Fibroblast of lung (primary cell): ENCODE measurements at places on chromosomes 6 and 20. TPM values are rescaled to one million over a fixed set of nuclear protein-coding genes. Genes with fewer than 3 reads are reported as not detected.

- DNase-seq: no peak
These were observed 235.6 kb upstream of the PRDM1 start for GRCh38 chr6:105850261-105851112.

DNA sequence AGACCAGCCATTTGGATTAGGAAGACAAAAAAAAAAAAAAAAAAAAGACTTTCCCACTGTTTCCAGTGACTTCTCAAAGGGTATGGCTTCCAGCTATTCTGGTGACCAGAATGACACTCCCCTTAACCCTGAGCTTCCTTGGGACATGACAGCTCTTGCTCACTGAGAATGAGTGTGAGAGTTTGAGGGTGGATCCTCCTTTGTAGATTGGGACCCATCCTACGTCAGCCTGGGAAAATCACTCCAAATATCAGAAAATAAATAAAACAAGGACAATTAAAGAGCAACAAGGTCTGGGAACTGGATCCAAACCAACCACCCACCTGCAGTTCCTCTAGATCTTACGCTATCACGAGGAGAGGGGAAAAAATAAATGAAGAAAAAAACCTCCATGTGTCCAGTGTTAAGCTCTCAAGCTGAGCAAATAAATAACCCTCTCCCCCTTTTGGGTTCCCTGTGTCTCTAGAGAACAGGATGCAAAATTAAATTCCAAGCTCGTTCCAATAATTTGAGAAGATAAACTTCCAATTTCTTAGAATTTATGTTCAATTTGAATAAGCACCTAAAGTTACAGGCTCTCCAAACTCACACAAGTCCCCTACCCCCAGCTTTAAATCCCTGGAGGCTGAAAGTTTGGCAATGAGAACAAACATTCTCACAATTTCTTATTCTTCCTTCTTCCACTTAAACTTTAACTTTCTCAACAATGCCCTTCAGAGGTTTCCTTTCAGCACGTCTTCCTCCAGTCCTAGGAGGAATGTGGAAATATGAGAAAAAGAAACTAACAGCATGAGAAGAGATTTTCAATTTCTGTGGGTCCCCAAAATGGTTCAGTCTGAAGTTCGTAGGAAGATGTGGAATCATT is 170.2 kb downstream of the MTFR2 start:
- DNase-seq: no peak

Gene GTSF1L
- not detected in 2 replicates for total RNA-seq

DNA sequence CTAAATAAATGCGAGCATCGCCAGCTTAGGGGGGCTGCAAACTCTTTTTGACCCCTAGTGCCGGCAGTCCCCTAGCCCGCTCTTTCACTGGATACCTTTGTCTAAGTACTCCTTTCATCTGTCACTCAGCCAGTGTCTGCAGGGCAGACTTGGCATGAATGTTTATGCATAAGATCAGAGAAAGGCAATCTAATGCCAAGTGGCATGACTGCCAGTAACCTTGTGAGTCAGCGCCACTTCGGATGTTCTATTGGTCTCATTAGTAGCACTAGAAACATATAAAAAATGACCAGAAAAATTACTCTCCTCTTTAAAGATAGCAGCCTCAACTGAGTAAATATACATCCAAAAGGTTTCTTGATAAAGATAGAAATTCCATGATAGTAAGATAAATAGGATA is 192.2 kb downstream of the TBC1D32 start:
- DNase-seq: no peak

- no peak for DNase-seq
These were observed 16.2 kb upstream of the TREM1 start for GRCh38 chr6:41302638-41303037.

DNA sequence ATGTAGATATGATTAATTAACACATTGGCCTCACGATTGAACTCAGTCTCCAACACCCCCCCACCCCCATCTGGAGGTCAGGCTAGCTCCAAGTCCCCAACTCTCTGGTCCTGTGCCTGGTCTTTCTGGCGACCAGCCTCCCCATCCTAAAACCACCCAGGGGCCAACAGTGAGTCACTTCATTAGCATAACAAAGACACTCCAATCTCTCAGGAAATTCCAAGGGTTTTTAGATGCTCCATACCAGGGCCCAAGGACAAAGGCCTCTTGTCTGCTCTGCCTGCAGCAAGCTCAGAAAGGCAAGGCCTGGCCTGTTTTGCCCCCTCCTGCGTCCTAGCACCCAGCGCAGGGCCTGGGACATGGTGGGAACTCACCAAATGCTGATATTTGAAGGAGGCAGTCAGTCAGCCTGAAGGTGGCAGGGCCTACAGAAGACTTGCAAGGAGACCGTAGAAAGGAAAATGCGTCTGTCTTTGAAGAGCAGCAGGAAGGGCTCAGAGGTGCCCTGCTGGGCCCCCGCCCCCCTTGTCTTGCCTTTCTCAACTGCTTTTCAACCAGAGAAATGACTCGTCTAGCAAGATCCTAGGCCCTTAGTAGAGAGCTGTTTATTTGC is 184.7 kb downstream of the CDH4 start:
- DNase-seq: peak; percentile 37

GRCh38 chr6:20633566-20634340 is 99.5 kb downstream of the CDKAL1 start:
- DNase-seq: no peak

Gene HLA-DQA2
- not detected in 2 replicates for total RNA-seq

DNA sequence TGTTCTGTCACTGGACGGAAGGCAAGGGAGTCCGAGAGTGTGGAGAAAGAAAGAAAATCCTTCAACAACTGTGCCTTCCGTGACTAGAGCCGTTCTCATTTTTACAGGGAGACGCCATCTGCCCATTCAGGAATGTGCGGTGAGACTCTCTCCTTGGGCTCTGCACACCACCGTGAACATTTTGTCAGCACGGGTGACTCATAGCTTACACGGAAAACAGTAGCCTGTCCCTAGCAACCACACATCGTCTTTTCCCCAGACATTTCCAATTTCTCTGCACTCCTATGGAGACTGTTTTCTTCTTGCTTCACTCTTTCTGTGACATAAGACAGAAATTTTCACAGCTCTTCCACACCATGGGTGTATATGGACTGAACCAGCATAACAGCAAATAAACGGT is 55.1 kb downstream of the TBXT start:
- DNase-seq: peak; percentile 87

- DNase-seq: no peak
These were observed 19.5 kb upstream of the SLC52A3 start for GRCh38 chr20:787825-788224.

Gene ARFGEF3
- under 0.01 TPM in 2 replicates for total RNA-seq

Gene PSMB8
- total RNA-seq: 72.9 and 77.3 TPM in 2 replicates

GRCh38 chr6:163427498-163428254 is 13.2 kb downstream of the QKI start:
- DNase-seq: peak; percentile 90

- peak; percentile 3 for DNase-seq
These were observed 930.6 kb downstream of the KIF16B start for GRCh38 chr20:15642676-15643075.

DNA sequence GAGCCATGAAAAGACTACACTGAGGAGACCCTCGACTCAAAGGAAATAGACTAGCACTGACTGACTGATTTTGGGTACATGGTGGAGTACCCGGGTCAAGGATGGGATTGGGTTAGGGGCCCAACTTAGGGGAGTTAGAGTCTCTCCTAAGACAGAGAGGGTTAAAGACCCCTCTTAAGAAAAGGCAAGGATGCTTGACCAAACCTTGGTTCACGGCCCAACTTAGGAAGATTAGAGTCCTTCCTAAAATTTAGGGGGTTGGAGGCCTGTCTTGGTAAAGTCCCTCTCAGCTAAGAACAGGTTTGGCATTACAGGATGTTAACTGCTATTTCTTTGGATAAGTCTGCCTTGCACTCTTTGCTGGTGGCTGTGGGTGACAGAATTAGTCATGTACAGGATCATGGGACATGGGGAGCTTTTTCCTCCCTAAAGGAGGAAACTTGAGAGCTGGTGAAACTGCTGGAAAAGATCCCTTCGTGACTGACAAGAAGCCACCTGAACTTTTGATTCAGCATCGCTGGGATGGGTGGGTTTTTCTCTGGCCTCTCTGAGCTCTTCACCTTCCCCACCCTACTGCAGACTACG is 12.3 kb upstream of the SLC22A16 start:
- DNase-seq: no peak

GRCh38 chr6:62344850-62345249 is 58.8 kb upstream of the KHDRBS2 start:
- DNase-seq: no peak

Gene EGFL8
- 0.99 and 1.0 TPM in 2 replicates for total RNA-seq

- DNase-seq: no peak
These were observed 36.3 kb upstream of the GATA5 start for GRCh38 chr20:62511915-62512610.

DNA sequence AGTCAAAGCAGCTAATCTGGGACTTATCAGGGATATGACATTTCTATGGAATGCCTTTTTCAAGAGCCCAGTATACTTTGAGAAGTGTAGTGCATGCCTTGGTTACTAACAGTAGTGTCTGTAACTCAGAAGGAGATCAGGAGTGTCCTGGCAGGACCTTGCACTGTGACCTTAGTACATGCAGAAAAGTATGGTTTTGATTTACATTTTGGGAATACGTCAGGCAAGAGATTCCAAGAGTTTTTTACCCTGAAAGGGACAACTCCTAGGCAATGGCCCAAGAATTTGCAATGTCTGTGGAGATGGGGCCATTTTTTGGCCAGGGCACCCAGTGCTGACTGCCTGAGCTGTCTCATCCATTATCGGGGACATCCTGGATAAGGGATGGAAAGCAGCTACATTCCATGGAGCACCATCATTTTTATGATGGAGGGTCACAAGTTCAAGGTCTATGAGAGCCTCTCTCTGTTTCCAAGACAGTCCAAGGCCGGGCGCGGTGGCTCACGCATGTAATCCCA is 80.2 kb downstream of the FAM50B start:
- peak; percentile 78 for DNase-seq

- no peak for DNase-seq
These were observed 100.2 kb upstream of the KCNG1 start for GRCh38 chr20:51122931-51123658.

GRCh38 chr20:44630297-44630696 is 21.2 kb downstream of the ADA start:
- no peak for DNase-seq

DNA sequence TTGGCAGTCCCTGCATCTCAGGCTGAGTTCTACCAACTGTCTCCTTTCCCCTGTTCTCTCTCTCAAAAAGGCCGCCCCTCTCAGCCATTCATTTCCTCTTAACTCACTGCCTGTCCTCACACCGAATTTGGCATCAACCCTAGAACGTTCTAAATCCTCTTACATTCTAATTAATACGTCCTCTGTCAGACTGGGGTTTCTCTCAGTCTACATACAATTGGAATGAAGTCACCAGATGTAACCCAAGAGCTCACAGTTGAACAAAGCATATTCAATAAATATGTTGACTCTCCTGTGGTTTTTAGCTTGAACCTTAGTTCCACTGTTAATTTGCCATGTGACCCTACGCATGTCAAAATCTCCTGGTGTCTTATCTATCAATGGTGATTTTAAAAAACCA is 269.6 kb downstream of the CLIC5 start:
- peak; percentile 88 for DNase-seq

Gene EMILIN3
- 0.17 TPM in 1 of 2 replicates, not detected in the other for total RNA-seq

Gene MUCL3
- total RNA-seq: not detected in 2 replicates

- DNase-seq: no peak
These were observed 10.9 kb upstream of the SYNE1 start for GRCh38 chr6:152648105-152648504.

DNA sequence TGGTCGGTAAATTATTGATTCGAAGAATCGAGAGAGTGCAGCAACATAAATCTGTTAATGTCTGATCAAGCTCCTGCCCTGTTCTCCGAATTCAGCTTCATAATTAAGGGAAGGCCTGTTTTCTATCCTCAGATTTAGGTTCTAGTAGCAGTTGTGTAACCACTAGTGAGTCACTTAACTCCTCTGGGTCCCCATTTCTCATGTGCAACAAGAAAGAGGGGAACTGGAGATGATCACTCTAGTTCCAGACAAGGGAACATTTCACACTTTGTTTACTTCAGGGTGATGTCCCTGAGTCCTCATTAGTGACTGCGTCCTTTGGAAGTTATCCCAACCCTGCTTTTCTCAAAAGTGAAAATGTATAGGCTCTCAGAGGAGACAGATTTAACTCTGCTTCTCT is 68.1 kb upstream of the RNF146 start:
- no peak for DNase-seq

DNA sequence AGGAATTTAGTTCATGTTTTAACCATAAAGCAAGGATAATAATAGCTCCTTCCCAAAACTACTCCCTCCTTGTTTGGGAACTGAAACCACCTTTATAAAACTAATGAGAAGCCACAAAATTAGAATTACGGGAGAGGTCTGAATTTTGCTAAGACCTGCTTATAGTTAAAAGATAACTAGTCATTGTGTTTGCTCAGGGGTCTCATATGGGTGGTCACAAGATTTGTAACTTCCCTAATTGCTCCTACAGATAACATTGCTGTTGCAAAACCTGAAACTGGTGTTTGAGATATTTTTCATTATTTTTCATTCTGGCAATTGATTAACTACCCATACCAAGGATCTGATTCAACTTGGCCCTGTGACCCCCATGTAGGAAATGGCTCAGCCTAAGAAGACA is 154.5 kb upstream of the PLCB4 start:
- DNase-seq: no peak

GRCh38 chr20:47380481-47380880 is 24.0 kb upstream of the ZMYND8 start:
- DNase-seq: peak; percentile 60

DNA sequence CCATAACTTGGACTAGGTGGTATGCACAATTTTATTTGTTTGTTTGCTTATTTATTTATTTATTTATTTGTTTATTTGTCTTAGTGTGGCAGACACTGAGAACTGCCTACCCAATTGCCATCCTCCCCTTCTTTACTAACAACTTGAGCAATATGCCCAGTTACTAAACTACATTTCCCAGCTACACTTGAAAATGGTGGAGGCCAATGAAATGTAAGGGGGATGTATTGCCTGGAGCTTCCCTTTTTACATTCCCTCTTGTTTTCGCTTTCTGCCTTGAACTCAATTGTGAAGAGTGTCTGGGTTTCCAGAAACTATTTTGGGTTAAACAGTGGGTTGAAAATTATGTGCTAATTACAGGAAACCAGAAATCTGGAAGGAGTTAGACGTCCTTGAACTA is 152.7 kb upstream of the FKBP1C start:
- DNase-seq: no peak

GRCh38 chr20:63230800-63231268 is 4.9 kb upstream of the BIRC7 start:
- DNase-seq: peak; percentile 68

Gene EYS
- total RNA-seq: under 0.01 TPM in 1 of 2 replicates, not detected in the other

Gene TFAP2D
- total RNA-seq: not detected in 2 replicates
